ENCODE measurements at places on chromosomes 11 and 22. TPM values are rescaled to one million over a fixed set of nuclear protein-coding genes. Genes with fewer than 3 reads are reported as not detected.

- peaks cover 4% of the 10 kb centered on the region for H3K27me3 ChIP-seq
- H3K27ac ChIP-seq, result no peak overlapping the region
- no peak for DNase-seq
- H3K4me3 ChIP-seq, result no peak overlapping the region
- no peaks in the 10 kb centered on the region for H3K36me3 ChIP-seq
These were observed 28.5 kb downstream of the CD44 start for GRCh38 chr11:35167426-35167954.

DNA sequence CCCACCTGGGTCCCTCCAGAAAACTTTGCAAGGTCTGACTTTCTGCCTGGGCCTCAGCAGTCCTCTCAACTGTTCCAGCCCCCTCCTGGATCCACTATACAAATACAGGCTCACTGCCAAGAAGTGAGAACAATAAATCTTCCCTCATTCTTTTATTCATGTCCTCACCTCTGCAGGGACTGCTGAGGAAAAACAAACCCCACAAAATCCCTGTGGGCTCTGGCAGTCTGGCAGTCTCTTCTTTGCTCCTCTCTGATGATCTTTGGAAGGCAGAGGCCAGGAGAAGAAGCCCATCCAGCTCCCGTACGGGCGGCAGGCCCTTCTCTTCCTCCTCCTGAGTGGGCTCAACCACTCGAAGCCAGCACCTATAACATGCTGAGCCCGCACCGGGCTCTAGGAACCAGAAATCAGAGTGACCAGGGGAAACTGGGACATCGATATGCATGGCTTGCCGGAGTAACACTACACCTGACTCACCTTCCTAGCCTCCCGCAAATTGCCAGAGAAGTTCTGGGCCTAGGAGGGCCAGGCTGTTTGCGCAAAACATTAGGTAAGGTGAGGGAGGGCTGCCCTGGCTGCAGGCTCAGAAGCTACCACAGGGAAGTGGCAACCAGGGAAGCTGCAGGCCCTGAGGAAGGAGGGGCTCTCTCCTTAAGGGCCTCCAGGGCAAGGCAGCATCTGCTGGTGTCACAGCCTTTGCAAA is 24.2 kb downstream of the TMPRSS5 start:
- no peaks in the 10 kb centered on the region for H3K36me3 ChIP-seq
- no peak overlapping the region for H3K4me3 ChIP-seq
- peak overlapping the region; percentile 16 for H3K27ac ChIP-seq
- peaks cover 29% of the 10 kb centered on the region for H3K4me1 ChIP-seq
- peak; percentile 75 for DNase-seq

SMIM35 gene
- total RNA-seq, result not detected

SRRD gene
- 30.0 TPM for total RNA-seq

TTC12 gene
- total RNA-seq, result 16.2 TPM

Measured in endodermal cell (in vitro differentiated cells).